ENCODE measurements at places on chromosomes 2 and 18. TPM values are rescaled to one million over a fixed set of nuclear protein-coding genes. Genes with fewer than 3 reads are reported as not detected.
A peak's percentile ranks its signal among the peaks of the same experiment; 100 is the strongest.

EHD3 gene
- 1.6 TPM for total RNA-seq

DNA sequence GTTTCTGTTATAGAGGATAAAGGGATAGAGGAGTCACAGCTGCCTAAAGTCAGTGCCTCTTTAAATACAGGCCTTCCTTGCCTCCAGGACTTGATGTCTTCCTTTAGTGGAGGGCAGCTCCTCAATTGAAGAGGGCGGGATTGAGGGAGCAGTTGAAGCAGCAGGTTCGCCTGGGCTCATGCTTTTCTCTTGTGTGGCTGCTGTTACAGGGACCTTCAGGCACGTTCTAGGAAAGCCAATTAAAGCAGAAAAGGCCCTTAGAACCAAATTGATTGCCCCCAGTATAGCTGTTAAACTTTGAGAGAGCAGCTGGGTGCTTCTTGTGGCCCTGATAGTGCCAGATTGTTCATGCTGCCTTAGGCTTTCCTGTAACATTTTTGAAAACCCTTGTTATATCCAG lies 42.0 kb upstream of the LTBP1 start:
- no peak for DNase-seq

DNA sequence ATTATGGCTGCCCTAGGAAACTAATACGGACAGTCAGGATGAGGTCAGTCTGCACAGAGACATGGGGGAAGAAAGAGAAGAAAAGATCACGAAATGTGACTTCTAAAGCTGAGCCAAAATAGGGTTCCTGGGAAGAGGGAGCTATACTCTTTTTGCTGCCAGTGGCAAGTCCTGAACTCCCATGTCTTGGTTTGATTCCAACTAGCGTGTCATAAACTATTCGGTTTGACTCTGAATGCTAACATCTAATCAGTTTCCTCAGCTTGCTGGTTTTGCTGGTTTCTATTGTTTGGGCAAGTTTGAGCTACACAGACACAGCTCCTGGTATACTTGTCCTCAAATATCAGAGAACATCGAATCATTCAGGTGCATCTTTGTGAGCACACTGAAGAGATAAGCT lies 80.5 kb upstream of the CYP1B1 start:
- no peak for DNase-seq

- DNase-seq: peak; percentile 59
Measured at GRCh38 chr18:7789856-7790552, 222.9 kb downstream of the PTPRM start.

DNA sequence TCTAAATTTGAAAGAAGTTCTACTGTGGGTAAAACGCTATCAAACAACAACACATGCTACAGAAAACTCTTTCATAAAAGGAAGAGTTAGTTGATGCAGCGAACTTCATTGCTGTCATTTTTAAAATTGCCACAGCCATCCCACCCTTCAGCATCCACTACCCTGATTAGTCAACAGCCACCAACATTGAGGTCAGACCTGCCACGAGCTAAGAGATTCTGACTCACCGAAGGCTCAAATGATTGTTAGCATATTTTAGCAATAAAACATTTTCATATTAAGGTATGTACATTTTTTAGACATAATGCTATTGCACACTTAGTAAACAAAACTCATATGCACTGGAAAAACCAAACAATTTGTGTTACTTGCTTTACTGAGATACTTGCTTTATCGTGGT lies 347.1 kb downstream of the CLIP4 start:
- peak; percentile 42 for DNase-seq

DNA sequence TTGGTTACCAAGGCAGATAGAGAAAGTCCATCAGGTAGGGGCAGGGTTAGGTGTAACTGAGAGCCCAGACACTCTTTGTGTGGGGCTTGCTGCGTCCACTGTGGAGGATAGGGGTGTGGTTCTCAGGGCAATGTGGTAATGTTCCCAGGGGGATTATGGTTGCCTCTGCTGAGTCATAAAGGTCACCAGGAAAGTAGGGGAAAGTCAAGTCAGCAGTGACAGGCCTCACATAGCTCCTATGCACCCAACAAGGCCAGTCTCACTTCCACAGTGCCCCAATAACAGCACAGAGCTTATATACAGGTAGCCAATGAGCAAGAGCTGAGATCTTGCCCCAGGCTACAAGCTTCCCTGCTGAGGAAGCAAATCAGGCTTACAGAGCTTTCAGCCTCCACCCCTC lies 1438.0 kb upstream of the ZEB2 start:
- DNase-seq: peak; percentile 52

GRCh38 chr2:32342801-32343200 lies 14.0 kb upstream of the BIRC6 start:
- DNase-seq: no peak
